Cortex of kidney (tissue), 1 donor: ENCODE measurements at places on chromosomes 12 and 14.

DNA sequence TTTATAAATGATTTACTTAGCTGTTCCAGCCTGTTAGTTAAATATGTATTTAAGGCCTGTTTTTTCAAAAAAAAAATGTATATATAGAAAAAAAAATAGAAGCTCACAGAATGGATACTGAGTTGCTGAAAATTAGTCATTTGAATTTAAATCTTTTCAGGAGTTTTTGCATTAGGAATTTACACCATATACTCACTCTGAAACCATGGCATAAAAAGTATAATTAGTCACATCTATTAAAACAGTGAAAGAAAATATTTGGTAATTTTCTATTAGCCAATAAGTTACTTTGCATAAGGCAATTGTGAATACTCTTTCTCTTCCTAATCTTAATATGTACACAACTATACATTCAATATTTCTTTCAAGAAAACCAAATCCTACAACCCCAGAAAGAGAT is 51.9 kb downstream of the HMGA2 start:
- no peak for DNase-seq

- no peak for DNase-seq
Observed at GRCh38 chr14:105060751-105061427, 4.3 kb downstream of the GPR132 start.

DNA sequence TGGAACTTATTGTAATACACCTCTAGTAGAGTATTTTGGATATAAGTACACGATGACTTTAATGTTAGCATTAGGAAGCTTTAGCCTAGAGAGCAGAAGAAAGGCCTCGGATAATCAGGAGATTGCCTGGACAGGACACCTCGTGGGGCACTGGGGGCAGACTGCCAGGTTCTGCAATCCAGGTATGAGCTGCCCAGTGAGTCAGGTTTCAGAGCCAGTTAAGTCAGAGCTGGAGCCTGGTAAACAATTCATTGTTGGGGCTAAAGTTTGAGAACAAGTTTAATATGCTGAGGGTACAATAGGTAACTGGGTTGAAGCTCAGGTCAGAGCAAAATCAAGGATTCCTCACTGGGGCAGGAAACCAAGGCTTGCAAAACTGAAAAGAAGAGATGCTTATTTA is 107.4 kb downstream of the RERGL start:
- no peak for DNase-seq

DNA sequence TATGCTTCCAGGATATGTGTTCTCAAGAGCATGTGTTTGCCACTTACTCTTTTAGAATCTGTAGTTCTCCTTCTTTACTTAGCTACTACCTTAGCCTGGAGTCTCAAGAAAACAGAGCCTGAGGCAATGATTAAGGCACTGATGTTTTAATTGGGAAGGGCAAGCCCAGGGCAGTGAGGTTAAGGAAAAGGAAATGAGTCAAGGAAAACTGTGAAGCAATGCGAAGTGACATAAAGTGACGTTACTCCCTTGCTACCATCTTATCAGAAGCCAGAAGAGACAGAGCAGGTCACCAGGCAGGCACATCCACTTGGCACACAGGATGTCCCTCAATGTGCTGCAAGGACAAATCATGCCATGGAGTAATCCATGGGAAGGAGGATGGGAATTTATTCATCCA is 11.3 kb upstream of the EML5 start:
- DNase-seq: no peak

DNA sequence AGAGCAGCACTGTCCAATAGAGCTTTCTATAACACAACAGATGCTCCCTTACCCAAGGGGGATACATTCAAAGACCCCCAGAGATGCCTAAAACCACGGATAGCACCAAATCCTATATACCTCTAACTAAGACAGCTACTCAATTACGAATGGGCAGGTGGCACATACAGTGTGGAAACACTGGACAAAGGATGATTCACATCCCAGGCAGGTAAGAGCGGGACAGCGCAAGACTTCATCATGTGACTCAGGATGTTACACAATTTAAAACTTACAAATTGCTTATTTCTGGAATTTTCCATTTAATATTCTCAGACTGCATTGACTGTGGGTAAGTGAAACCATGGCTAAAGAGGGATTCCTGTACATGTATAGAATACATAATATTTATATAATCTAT is 5.5 kb upstream of the HCFC2 start:
- no peak for DNase-seq

DNA sequence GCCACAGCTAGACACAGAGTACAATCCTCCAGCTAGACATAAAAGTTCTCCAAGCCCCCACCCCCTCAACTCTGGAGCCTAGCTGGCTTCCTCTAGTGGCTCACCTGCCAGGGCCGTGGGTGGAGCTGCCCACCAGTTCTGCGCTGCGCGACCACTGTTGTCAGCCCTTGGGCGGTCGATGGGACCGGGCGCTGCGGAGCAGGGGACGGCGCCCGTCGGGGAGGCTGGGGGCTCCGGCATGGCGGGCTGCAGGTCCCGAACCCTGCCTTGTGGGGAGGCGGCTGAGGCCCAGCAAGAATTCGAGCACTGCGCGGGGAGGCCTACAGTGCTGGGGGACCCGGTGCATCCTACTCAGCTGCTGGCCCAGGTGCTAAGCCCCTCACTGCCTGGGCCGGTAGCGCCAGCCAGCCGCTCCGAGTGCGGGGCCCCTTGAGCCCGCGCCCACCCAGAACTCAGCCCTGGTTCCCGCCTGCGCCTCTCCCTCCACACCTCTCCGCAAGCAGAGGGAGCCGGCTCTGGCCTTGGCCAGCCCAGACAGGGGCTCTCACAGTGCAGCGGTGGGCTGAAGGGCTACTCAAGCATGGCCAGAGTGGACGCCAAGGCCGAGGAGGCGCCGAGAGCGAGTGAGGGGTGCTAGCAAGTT is 51.0 kb downstream of the RTN1 start:
- DNase-seq: no peak

GRCh38 chr12:64688219-64688618 is 71.0 kb downstream of the GNS start:
- no peak for DNase-seq

DNA sequence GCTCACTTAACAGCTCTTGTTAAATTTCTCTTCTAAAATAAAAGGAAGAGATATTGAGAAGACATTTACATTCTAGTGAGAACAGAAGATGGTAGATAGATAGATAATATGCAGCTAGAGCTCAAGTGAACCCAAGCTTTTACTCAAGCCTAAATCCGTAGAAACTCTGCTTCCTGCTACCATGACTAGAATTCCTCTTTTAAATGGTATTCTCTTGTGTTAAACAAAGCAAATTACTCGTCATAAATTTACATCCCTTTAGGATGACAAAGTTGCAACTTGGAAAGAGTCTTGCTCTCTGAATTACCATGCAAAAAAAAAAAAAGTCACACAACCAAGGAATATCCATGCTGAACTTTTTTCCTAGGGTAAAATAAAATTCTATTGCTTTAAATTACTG is 160.7 kb upstream of the LRFN5 start:
- no peak for DNase-seq

GRCh38 chr12:49716553-49716952 is 9.3 kb upstream of the FMNL3 start:
- DNase-seq: no peak

DNA sequence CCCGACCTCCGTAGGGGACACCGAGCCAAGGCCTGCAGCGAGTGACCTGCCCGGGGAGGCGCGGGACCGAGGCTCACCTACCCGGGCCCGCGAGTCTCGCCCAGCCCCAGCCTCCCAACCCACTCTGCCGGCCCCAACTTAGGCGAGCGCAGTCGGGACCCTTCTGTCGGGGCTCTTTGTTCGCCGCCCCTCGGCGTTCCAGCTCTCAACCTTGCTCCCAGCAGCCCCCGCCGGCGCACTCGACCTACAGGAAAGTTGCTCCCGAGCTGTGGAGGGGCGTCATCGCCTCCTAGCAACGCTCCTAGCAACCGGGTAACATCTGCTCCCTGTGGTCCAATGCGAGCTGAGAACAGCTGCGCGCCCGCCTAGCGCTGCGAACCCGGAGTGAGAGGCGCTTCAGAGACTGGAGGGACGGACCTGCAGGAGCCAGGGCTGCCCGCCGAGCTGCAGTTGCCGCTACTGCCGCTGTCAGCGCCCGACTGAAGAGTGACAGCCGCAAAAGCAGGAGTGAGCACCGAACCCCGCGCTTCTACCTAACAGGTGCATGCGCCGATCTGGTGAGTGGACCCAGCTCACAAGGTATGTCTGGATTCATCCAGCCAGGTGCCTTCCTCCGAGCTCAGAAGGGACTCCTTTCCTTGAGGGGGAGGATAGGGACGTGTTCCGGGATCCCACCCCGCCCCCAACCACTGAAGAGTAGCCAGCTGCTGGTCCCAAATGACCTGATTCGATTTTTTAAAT is 355.0 kb downstream of the SNAPC1 start:
- DNase-seq: no peak

- no peak for DNase-seq
Observed at GRCh38 chr14:103808403-103809001, 38.9 kb downstream of the PPP1R13B start.

DNA sequence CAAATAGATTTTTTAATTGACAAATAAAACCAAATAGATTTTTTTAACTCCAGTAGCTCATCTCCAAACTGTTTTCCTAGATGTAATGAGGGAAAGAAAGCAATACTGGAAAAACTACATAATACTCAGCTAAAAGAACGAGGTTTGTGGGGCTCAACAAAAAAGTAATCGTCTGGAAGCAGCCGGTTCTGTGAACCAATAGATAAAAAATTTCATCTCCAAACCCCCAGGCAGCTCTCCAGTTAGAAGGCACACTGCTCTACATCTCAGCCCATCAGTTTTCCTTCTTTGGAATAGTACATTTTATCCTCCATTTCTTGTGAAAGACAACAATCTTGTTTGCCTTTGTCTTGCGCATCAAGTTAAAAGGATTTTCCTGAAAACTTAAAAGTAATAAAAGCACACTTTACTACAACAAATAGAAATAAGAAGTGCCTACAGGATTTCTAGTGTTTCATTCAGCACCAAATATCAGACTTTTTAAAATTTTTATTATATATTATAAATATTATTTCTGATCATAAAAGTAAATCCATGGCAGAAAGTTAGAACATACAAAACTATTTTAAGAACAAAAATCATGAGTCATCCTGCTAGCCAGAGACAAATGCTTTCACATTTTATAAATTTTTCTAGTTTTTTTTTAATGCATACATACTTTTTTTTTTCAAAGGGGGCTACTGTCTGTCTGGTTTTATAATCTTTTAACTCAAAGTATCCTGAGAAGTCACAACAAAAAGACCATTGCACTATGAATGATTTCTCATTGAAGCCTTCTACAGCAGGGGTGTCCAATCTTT is 67.7 kb downstream of the EPS8 start:
- DNase-seq: no peak

GRCh38 chr12:130830246-130830551 is 8.9 kb downstream of the STX2 start:
- no peak for DNase-seq

- no peak for DNase-seq
Observed at GRCh38 chr12:8742501-8742900, 44.7 kb downstream of the RIMKLB start.

GRCh38 chr14:69291891-69292561 is 32.1 kb downstream of the GALNT16 start:
- no peak for DNase-seq

- DNase-seq: no peak
Observed at GRCh38 chr12:54798651-54799050, 55.7 kb upstream of the MUCL1 start.

- DNase-seq: no peak
Observed at GRCh38 chr12:109645194-109645593, 68.4 kb upstream of the FAM222A start.

GRCh38 chr12:49866859-49867569 is 24.1 kb upstream of the BCDIN3D start:
- DNase-seq: no peak

GRCh38 chr14:68191567-68192321 is 372.2 kb downstream of the RAD51B start:
- DNase-seq: no peak
